KG1 (cell line): ENCODE measurements at places on chromosomes 5 and 9.

DNA sequence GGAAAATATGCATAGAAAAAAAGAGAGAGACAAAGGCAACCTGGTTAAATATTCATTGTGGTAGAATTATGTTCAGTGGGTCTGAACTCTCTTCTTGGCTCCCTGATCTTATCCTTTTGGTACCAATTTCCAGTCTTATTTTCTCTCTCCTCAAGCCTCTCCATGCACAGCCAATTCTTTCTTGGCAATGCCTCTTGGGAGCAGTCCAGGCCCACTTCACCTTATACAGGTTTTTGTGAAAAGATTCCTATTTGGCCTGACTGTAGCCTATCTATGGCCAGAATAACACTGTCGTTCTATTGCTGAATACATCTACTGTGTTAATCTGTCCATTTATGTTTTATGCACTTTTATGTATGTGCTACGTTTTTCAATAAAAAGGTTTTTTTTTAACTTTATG, 2.7 kb downstream of the ELOVL7 start:
- no peak for DNase-seq

DNA sequence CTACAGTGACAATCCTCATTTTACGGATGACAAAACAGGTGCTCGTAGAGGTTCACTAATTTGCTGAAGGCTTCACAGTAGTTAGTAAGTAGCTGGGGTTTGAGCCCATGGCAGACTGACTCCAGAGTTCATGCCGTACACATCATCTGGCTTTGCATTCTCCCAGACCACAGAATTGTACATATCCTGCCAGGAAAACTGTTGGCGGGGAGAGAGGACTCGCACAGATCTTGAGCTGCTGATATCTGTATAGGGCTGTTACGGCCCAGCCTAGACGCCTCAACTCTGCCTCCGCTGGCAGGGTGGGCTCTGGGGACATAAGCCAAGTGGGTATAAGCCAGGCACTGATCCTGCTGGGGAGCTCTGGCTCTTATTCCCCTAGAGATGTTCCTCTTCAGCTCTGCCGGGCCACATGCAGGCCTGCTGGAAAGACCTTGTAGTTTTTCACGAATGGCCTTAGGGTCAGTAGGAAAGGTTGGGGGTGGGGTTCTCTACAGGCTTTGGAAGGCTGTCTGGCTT, 16.3 kb downstream of the LARP1 start:
- DNase-seq = no peak

DNA sequence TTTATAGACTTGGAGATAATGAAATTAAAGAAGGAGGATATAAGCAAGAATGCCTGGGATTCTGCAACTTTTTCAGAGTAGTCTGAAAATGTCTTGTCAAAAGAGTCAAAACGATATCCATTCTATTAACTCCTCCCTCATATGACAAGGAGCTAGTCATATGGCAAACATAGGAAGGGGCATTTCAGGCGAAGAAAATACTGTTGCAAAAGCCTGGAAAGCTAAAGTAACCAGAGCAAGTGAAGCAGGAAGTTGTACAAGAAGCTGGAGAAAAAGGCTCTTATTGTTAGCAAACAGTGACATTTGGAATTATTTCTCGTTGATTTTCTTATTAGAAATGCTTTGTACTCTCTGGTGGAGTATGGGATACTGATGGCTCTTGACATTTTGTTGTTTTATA, 94.0 kb upstream of the PTPRD start:
- DNase-seq = no peak

DNA sequence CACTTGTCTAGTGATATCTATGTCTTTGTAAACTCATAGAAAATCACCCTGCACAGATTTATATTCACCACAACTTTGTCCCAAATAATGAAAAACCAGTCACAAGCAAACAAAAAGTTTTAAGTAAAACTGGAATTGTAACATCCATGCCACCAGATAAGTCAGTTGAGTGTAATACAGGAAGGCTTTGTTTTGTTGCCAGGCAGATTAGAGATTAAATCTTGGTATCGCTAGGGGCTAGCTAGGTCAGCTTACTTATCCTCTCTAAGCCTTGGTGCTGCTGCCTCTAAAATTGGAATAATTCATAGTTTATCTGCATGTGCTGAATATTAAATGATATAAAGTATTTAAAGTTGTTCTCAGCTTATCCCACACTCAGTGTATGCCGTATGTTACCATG, 1062.5 kb downstream of the CDH9 start:
- DNase-seq = no peak

GRCh38 chr5:171979606-171980005, 26.8 kb downstream of the FBXW11 start:
- no peak for DNase-seq
